ENCODE measurements at places on chromosomes 6 and 20.
A peak's percentile ranks its signal among the peaks of the same experiment; 100 is the strongest.

DNA sequence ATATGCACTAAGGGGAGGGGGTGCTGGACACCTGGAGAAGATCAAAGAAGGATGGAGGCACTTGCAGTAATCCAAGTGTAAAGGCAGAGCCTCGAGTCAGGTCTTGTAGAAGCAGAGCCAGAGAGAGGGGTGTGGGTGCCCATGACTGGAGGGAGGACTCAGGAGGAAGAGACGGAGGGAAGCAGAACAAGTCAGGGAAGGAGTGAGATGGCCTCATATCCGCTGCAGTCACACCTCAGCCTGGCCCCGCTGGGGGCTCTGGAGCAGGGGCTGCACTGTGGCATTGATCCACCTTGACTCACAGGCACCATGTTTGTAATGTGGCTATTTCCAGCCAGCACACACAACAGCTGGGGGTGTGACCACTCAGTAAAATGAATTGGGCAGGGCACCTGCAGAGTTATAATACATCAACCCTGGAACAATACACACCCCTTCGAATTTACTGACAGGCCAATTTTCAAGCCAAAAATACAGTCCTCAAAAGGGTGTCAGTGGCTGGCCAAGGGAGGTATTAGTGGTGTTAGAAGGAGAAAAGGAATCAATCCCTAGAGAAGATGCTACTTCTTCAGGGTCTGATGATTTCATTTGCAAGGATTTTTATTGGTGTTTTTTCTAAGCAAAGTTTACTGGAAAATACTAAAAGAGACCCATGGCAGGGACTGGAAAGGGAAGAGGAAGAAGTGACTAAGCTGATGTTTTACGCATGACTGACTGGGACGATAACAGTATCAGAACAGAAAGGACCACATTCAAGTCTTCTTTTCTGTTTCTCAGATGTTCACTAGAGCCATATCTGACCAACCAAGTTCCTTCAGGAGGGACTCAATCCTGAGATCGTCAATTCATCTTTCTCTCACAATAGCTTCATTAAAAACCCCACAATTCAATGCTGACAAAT is 18.9 kb upstream of the NXT1 start:
- DNase-seq: no peak

DNA sequence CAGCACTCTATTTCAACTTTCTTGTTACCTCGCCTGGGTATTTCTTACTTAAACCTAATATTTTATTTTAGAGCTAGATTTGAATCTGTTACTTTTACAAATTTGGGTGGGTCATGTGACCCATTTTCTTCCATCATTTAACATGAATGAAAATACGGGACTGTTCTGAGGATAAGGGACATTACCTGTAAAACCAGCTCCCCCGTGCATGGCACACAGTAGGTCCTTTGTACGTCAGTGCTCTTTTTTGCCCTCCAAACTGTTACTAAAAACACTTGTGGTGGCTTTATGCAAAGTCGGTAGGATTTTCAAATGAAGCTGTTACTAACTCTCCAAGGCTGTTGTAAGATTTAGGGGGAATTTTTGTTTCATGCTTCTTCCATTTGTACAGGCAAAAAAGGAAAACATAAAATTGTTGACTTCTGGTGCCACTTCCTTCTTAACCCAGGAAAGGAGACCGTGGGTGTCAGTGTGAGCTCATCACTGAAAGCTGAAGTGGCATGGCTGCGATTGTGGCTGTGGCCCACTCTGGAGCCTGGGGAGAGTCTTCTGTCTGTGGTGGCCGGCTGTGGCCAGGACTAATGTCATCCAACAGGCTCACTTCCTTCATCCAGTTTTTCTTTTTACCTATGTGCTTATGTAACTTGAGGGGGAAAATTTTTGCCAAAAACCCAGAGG is 40.2 kb upstream of the PXDC1 start:
- no peak for DNase-seq

DNA sequence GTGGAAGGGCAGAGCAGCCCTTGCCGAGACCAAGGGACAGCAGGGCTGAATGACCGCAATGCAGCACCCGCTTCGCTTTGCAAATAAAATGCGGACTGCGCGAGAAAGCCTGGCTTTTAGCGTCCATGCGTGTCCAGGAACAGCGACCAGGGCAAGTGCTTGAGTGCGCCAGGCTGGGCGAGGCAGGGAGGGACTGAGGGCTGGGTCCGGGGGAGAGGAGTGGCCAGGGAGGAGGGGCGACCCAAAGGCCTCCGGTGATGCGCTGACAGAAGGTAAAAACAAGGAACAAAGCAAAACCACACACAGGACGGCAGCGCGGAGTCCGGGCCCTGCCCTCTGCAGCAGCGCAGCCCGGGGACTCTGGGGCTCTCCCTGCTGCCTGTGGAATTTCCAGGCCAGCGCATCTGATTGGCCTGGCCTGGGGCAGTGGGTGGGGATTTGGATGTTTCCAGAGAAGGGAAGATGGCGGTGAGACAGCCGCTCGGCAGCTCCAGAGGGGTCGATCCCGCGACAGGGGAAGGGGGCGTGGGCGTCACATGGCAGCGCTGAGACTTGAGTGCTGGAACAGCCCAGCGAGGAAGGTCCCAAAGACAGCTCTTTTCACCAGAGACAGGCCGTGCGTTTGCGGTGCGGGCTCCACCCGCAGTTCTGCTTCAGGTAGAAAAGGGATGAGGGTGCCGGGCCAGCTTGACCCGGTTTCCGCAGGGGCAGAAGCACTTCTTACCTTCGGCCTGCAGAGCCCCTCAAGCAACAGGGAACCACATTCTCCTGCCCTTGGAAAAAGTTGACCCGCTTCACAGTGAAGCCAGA is 51.8 kb downstream of the SSR1 start:
- peak; percentile 71 for DNase-seq

GRCh38 chr20:428658-429200 is 20.6 kb downstream of the RBCK1 start:
- DNase-seq: no peak

DNA sequence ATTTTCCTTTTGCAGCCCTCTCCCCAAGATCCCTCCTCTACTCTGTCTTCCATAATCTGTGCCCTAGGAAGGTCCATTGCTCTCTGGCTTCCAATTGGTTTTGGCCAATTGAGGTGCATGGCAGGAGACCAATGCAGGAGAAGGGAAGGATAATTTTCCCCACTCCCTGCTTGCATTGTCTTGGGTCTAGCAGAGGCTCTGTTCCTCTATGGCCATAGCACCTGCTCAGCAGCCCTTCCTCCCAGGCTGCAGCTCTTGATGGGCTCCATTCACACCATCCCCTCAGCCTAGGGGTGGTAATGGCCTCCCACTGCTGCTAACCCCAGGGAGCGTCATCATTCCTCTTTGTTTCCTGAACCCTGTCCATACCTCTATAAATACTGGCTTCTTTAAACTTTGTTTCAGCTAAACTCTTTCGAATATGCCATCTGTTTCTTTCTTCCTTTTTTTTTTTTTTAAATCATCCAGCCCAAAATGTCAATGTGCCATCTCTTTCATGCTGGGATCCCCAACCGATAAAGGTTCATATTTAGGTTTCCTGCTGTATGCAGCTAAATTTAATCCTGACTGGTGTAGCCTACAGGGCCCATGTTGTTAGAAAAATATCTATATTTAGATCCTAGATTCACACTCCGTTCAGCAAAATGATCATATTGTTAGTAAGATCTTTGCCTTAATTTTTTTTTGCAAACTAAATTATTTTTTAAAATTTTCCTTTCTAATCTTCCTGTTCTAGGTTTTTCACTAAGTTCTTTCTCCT is 63.8 kb downstream of the HECA start:
- no peak for DNase-seq

- no peak for DNase-seq
These were observed 58.0 kb downstream of the FOXO3 start for GRCh38 chr6:108618623-108619152.

DNA sequence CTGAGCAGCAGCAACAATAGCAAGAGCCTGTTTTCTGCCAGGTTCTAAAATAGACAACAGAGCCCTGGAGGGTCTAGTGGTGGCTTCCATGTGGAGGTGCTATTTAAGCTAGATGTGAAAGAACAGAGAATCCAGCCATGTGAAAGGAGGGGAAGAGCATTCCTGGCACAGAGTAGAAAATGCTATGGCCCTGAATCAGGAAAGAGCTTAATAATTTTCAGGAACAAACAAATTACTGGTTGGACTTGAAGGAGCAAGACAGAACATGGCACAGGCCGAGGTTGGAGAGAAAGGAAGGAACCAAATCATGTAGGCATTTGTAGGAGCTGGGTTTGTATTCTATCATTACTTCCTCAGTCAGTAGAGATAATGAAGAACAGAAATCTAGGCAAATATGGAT is 98.3 kb downstream of the AIG1 start:
- DNase-seq: no peak

GRCh38 chr6:37971711-37972390 is 152.3 kb downstream of the ZFAND3 start:
- DNase-seq: no peak

- DNase-seq: no peak
These were observed 100.7 kb downstream of the VEGFA start for GRCh38 chr6:43870660-43871061.

DNA sequence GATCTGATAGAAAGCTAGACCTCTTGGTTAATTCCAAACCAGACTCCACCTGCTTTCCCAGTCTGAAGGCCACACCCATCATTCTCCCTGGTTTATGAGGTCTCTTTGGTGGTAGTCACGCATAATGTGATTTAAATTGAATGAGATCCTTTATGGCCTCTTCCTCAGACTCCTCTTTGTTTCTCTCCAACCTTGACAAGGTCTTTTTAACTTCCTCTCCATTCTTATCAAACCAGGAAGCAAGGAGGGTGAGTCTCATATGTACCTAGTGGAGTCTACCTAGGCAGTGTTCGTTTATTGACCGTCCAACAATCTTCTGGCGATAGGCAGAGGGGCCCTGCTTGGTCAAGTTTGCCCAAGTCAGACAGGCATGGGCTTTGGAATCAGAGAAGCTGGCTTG is 184.2 kb upstream of the LAMP5 start:
- DNase-seq: no peak

Measured in frontal cortex (tissue), 4 donors.